Stimulated activated CD8-positive, alpha-beta memory T cell treated with anti-CD3 and anti-CD28 coated beads, Interleukin-15, amount 100 ng/mL, for 24 hours (primary cell): ENCODE measurements at places on chromosomes 13 and 19.

- no peak for DNase-seq
These were observed 5.9 kb downstream of the KLF12 start for GRCh38 chr13:74128156-74128767.

GRCh38 chr19:32269831-32270230 lies 75.6 kb upstream of the ZNF507 start:
- no peak for DNase-seq

- no peak for DNase-seq
These were observed 1.2 kb downstream of the PRDX2 start for GRCh38 chr19:12800466-12800770.

GRCh38 chr13:21657538-21657937 lies 13.3 kb upstream of the FGF9 start:
- no peak for DNase-seq

- DNase-seq: no peak
These were observed 1078.7 kb upstream of the ATXN8OS start for GRCh38 chr13:69028936-69029335.

GRCh38 chr19:9413240-9413954 lies 22.0 kb downstream of the ZNF266 start:
- DNase-seq: no peak

- no peak for DNase-seq
These were observed at the start of gene NFIX for GRCh38 chr19:12994701-12995595. Gene NFIX (plus strand): TSS chr19:12995475. CDS start chr19:12995838, 363 bp downstream.

- DNase-seq: peak; percentile 62
These were observed 2.6 kb upstream of the PRKCG start for GRCh38 chr19:53879140-53880081.

GRCh38 chr19:35812220-35813042 lies at the start of gene PRODH2:
Gene PRODH2 (minus strand): TSS chr19:35812845. CDS start chr19:35812805, 40 bp downstream.
- no peak for DNase-seq

- no peak for DNase-seq
These were observed 13.0 kb downstream of the EMP3 start for GRCh38 chr19:48338253-48338755.

DNA sequence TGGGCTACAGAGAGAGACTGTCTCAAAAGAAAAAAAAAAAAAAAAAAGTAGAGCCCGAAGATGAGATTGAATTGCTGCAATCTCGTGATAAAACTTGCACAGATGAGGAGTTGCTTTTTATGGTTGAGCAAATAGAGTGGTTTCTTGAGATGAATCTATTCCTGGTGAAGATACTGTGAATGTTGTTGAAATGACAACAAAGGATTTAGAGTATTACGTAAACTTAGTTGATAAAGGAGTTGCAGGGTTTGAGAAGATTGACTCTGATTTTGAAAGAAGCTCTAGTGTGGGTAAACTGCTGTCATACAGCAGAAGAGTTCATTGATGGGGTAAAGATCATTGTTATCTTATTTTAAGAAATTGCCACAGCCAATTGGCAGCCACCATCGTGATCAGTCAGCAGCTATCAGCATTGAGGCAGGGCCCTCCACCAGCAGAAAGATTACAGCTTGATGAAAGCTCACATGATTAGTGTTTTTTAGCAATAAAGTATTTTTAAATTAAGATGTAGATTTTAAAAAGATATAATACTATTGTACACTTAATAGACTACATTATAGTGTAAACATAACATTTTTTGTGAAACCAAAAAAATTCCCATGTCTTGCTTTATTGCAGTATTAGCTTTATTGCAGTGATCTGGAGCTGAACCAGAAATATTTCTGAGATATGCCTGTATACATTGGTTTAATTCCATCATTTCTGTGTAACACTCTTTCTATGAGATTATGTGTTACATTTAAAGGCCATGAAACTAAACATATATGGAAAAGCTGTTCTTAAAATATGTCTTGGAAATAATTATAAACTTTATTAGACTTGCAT lies 43.1 kb downstream of the ZMYM2 start:
- no peak for DNase-seq

- no peak for DNase-seq
These were observed 814.2 kb upstream of the SLITRK5 start for GRCh38 chr13:86856991-86857390.
